CD4-positive, alpha-beta T cell (primary cell): ENCODE measurements at places on chromosomes 7 and 10.

- DNase-seq = no peak
Observed at GRCh38 chr10:11869219-11869618, 46.1 kb downstream of the PROSER2 start.

DNA sequence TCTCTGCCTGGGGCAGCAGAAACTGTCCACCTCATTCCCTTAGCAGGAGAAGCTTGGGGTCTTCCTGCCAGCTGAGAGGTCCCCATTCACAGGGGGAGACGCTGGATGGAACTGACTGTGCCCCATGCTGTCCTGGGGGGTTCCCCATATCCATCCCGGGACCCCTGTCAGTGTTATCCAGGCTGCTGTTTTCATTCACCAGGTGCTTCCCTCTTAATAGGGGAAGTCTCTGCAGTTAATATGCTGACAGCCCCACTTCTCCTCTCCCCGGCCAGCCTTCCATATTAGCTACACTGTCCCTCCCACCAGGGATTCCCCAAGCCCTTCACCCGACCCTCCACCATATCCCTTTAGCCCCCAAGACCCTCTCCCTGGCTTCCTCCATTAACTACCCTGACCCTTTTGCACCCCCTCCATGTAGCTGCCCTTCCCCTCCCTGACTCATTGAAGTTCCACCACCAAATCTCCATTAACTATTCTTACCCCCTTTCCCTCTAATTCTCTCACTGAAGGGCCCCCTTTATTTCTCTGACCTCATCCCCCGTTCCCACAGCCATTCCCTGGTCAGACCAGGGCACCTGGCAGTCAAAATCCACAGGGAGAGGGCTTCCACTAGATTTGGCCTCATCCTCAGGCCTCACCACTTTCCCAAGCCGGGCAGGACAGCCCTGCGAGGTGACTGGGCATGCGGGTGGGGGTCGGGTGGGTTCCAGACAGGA lies 92.0 kb upstream of the PAX2 start:
- no peak for DNase-seq

DNA sequence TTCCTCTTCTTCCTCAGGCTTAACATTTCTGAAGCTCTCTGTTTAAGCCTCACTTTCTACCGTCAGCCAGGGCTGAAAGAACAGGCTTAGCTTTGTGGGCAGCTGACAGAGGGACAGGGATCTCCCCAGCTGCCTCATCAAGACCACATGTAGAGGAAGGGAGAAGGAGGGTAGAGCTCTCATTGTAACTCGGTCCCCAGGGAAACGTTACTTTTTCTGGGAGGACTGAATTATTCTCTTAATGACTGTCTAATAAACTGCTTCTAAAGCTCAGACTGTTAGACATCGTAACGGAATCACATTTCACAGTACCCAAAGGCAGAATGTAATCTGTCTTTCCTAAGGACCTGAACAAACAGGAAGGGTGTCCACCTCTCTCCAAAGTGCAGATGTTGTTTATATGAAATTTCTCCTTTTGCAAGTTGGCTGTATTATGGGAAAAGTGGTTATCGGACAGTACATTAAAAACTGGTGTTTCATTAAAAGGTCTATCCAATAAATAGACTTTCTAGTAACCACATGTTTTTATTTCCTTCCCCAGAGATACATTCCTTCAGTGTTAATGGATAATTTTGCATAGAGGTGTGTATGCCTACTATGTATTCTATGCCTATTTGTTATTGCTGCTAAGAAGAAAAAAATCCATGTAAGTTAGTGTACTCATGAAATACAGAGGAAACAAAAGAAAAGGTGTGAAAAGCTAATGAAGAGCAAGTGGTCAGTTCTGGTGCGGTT lies 144.2 kb downstream of the CTTNBP2 start:
- no peak for DNase-seq

DNA sequence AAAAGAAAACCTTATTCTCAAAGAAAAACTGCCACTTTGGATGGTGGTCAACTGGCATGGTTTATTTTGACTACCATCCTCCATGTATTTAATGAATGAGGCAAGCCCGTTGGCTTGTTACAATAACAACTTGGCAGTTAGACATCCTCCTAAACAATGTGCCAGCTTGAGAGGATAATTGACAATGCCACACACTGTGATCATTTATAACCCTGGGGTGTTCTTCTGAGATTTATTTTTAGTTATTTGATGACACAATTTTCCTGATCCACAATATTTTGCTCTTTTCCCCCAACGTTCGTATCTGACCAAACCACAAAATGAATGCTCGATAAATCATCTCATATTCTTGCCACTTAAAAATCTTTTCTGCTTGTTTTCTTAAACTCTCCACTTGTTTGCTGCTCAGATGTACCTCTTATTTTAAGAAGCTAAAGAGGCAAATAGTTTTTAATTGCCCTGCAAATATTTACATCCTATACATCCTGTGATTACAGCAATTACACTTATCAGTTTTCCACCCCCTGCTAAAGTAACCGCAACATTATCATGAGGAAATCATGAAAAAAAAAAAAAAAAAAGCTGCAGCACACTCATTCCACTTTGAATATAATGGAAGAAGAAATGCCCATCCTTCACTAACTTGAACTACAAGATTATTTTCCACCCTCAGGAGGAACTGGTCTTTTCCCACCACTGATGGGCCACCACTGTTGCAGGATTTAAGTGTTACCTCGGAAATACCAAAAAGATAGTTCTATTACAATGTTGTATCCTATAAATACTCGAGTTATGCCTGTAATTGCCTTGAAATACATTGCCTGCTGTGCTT lies 119.9 kb downstream of the MBL2 start:
- DNase-seq = no peak

GRCh38 chr7:95859429-95859828 lies 87.1 kb downstream of the DYNC1I1 start:
- DNase-seq = no peak
